ENCODE measurements at places on chromosomes 5 and 9.
A peak's percentile ranks its signal among the peaks of the same experiment; 100 is the strongest.

- no peak for DNase-seq
These were observed 483.7 kb upstream of the PIK3R1 start for GRCh38 chr5:67731886-67732285.

DNA sequence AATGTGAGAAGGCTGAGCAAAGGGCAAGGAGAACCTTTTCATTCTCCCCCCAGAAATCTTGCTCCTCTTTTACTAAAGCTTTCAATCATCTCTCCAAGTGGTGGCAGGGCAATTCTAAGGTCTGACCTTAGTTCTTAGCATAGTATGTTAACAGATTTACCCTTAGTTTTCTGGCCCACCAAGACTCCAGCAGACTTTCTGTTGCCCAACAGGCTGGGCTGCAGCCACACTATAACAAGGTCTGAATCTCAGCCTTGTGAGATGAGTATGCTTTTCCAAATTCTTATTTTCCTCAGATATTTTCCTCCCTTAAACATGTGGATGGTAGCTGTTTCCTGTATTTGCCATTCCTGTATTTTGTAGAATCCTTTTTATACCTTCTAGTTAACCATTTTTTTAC, 69.5 kb downstream of the NIPBL start:
- DNase-seq: no peak

- DNase-seq: no peak
These were observed 482.0 kb downstream of the DTWD2 start for GRCh38 chr5:118506217-118506852.

DNA sequence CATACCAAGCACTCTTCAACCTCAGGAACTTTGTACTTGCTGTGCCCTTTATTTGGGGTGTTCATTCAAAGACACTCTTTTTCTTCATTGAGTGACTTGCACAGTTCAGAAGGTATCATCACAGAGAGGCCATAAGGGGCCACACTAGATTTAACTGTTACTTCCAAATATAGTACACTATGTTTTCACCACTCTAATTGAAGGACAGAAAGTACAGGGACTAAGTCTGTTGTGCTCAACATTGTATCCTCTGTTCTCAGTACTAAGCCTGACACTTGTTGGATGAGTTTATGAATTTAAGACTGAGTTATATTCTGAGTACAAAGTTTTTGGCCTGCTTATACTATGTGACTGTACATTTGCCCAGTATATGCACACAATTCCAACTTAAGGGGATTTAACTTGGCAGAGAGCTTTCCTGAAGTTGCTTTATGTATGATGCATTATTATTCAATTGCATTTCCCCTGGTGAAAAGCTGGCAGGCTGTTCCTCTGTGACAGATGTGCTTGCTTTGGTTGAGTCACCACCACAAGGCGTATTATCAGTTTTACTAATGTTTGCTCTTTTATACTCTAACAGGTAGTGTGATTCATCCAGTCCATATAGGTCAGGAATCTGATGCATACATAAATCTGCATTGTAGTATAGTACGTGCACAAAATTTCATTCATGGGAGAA, 714.8 kb downstream of the TLR4 start:
- DNase-seq: no peak

- no peak for DNase-seq
These were observed 39.9 kb downstream of the GDNF start for GRCh38 chr5:37799865-37800421.

- no peak for DNase-seq
These were observed 21.1 kb upstream of the CDKN2AIPNL start for GRCh38 chr5:134432677-134433359.

DNA sequence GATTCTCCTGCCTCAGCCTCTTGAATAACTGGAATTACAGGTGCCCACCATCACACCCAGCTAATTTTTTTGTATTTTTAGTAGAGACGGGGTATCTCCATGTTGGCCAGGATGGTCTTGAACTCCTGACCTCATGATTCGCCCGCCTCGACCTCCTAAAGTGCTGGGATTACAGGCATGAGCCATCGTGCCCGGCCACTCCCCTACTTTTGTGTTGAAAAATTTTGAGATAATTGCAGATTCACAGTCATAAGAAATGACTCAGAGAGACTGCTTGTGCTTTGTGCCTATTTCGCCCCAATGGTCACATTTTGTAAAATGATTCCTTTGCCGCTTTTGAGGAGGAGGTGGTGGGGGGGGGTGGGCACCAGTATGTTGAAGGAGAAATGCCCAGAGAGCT, 48.1 kb upstream of the SH3PXD2B start:
- peak; percentile 47 for DNase-seq

DNA sequence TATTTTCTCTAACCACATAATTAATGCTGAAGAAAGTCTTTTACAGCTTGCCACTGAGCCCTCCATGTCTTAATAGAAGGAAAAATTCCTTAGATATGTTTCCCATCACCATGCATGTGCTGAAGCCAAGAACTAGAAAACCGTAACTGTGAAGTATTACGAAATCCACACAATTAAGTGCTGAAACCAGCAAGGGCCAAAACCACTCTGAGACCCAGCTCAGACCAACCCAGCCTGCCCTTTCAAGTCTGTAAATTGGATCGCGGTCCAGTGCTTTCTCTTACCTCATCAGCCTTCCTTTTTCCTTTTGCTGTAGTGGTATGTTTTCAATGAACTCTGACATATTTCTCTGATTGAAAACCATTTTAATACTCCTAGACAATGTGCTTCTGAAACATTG, 26.3 kb downstream of the SEMA5A start:
- no peak for DNase-seq

DNA sequence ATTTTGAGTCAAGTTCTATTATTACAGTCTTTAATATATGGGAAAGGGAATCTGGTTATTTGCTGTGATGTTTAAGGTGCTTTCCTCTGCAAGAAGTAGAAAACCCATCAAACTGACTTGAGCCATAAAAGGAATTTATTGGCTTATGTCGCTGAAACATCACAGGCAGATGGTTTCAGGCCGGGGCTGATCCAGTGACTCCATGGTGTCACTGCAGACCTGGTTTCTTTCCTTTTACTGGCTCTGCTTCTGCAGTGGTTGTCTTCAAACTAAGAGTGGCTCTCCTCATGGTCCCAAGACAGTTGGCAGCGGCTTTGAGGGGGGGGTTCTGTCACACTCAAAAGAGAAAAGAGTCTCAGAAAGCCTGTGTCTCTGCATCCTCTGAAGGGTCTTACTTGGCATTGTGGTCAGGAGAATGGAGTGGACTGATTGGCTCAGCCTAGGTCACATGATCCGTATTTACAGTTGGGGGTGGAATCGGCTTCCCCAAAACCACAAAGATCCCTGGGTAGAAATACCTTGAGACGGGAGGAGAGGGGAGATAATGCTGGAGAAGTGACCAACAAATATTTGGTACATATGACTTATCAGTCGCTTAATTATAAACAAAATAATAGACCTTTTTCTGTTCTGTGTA, 106.3 kb downstream of the DAPK1 start:
- DNase-seq: no peak

- DNase-seq: no peak
These were observed 389.5 kb downstream of the ACTL7B start for GRCh38 chr9:108466304-108466703.

GRCh38 chr9:96253059-96253696, 48.8 kb downstream of the HSD17B3 start:
- DNase-seq: no peak

- DNase-seq: no peak
These were observed 425 bp downstream of the PTPA start for GRCh38 chr9:129111528-129112151.

GRCh38 chr5:150457121-150457520, 7.6 kb upstream of the RPS14 start:
- no peak for DNase-seq

- no peak for DNase-seq
These were observed 101.9 kb downstream of the CD180 start for GRCh38 chr5:67094476-67095300.

- peak; percentile 59 for DNase-seq
These were observed 15.0 kb upstream of the FBP1 start for GRCh38 chr9:94654165-94654894.

DNA sequence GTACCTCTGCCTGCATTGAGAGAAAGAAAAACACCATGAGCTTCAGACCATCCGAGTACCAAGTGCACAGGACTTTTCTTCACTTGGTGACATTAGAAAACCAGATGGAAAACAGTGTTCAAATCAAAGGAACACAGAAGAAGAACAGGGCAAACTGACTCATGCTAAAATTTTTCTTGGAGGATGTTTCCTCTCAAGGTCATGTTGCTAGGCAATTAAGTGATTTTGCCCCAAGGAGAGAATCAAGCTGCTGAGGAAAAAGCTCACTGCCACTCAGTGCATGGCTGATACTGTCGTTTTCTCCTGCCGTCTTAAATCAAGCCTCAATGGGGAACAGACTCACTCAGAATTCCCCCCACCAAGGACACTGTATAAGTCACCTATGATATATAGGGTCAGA, 57.9 kb upstream of the SIMC1 start:
- DNase-seq: no peak

- DNase-seq: no peak
These were observed 1711.3 kb upstream of the ACO1 start for GRCh38 chr9:30673132-30673531.

GRCh38 chr5:43275391-43275790, 37.8 kb downstream of the HMGCS1 start:
- DNase-seq: no peak

- no peak for DNase-seq
These were observed 69.8 kb downstream of the WDR70 start for GRCh38 chr5:37448941-37449340.

GRCh38 chr9:128103589-128103962, 24.0 kb downstream of the PTGES2 start:
- no peak for DNase-seq

- DNase-seq: no peak
These were observed 21.5 kb upstream of the WDR38 start for GRCh38 chr9:124831642-124832364.

GRCh38 chr9:94772639-94773303, 46.3 kb downstream of the AOPEP start:
- no peak for DNase-seq

- no peak for DNase-seq
These were observed 77.0 kb upstream of the SMARCA2 start for GRCh38 chr9:1938135-1938534.

GRCh38 chr9:107983762-107984161, 494.2 kb upstream of the KLF4 start:
- DNase-seq: no peak

DNA sequence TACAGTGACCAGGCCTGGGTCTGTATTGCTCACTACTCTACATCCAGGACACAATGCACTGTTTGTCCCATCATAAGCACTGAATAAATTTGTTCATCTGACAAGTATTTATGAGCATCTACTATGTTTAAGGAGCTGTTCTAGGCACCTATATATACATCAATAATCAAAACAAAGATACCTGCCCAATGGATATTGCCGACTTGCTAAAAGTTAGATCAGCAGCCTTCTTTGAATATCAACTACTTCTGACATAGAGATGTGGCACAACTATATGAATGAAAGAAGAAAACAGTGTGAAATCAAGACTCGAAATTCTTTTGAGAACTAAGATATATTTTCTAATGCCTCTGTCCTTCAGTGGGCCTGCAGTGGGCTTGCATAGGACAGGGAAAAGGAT, 215.7 kb downstream of the ARL15 start:
- no peak for DNase-seq

- DNase-seq: no peak
These were observed 26.2 kb downstream of the WWC1 start for GRCh38 chr5:168317521-168318147.

DNA sequence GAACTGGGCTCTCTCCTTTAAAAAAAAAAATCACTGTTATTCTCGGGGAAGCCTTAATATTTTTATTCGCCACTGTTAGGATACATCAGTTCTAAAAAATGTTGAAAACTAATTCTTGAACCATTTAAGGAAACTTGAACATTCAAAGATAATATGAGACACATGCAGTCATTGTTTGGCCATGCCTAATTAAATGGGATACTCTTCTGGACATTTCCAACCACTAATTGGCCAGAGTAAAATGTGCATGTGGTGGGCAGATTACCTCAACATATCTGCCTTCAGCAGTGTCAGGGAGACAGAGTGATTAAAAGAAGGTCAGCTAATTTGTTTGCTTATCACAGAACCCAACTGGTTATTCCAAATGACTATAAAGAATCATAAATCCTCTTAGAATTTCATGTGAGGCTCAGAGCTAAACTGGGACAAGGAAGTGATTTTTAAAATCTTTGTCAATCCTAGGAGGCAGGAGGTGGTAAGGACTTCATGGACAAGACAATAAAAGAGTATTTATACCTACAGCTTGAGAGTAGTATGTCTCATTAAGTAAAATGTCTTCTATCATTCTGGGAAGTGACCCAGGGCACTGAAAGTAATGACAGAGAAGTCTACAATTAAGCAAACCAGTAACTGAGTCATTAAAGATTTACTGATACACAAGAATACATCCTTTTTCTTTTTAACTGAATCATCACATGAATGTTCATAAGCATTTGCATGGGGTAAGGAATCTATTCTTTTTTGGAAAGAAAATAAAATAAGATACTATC, 242.9 kb upstream of the TRPM3 start:
- no peak for DNase-seq

DNA sequence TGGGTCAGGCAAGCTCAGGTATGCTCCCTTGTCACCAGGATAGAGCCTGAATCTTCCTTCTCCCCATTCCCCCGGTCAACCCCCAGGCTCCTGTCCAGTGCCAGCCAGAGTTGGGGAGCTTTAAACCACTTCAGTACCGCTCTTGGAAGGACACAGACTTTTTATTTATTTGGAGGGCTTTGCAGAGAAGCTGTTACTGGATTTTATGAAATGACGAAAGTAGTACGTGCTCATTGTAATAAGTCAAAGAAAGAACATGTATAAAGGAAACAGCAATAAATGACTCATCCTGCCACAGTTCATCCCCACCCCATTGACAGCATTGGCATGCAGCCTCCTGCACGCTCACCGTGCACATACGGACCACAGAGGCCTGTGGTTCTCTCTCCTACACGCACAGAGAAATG, 230.3 kb downstream of the AUH start:
- DNase-seq: peak; percentile 87

DNA sequence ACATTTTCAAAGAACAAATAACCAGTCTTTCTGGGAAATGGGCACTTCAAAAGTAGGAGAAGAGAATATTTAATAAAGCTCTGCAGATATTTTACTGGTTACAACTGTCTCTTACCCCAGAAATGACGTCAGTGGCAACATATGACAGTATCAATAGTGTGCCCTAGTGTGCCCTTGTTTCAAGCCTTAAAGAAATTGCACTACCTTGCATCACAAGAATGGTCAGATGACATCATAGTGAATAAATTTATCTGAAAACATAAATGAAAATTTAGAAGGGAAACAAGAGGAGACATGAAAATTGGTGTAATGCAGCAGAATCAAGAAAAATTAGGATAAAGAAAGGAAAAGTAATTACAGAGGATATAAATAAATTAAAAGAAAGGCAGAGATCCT, 176.7 kb downstream of the GNAQ start:
- no peak for DNase-seq

GRCh38 chr5:73390972-73391371, 57.6 kb downstream of the FOXD1 start:
- no peak for DNase-seq

GRCh38 chr9:100028201-100028784, 70.5 kb downstream of the ERP44 start:
- peak; percentile 73 for DNase-seq

GRCh38 chr5:59301727-59302126, 591.8 kb downstream of the PDE4D start:
- DNase-seq: no peak

GRCh38 chr5:149680810-149681221, 49.3 kb upstream of the PPARGC1B start:
- peak; percentile 75 for DNase-seq

All from sigmoid colon (tissue), 7 donors.